Transverse colon (tissue), 4 donors: ENCODE measurements at places on chromosomes 3 and 15. TPM values are rescaled to one million over a fixed set of nuclear protein-coding genes. Genes with fewer than 3 reads are reported as not detected.

TRIM42 gene
- total RNA-seq, result not detected

SLC28A2 gene
- total RNA-seq, result 11.1 TPM

LDHAL6B gene
- total RNA-seq, result not detected

C3orf38 gene
- total RNA-seq, result 17.2 TPM

KLHL40 gene
- not detected for total RNA-seq

TIGIT gene
- total RNA-seq, result 5.4 TPM

TMEM207 gene
- not detected for total RNA-seq

STRA6 gene
- not detected for total RNA-seq

DNA sequence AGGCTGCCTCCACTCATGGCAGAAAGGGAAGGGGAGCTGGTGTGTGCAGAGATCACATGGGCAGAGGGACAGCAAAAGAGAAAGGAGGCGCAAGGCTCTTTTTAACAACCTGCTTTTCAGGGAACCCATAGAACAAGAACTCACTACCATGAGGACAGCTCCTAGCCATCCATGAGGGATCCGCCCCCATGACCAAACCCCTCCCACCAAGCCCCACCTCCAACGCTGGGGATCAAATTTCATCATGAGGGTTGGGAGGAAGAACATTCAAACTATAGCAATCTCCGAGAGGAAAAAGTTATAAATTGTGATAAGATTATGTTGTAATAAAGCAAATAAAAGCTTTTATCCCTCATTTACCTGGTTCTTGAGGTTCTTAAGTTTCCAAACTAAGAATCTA is 84.7 kb upstream of the LMCD1 start:
- no peaks in the 10 kb centered on the region for H3K36me3 ChIP-seq
- peak overlapping the region; percentile 5 for H3K4me3 ChIP-seq
- H3K27ac ChIP-seq, result no peak overlapping the region
- DNase-seq, result peak; percentile 37
- H3K27me3 ChIP-seq, result no peaks in the 10 kb centered on the region

DNA sequence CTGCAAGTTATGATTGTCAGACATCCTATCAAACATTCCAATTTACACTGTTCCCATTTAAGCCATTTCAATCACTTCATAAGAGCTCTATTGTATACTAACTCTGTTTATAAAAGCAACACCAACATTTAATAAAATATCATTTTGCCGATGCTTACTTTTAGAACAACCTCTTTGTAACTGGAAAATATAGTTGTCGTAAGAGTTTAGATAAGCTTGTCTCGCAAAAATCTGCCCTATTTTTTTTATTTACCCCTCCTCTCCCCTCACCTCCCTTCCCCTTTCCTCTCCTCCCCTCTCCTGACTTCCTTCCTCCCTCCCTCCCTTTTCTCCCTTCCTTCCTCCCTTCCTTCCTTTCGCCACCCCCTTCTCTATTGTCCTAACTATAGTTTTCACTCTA is 105.7 kb upstream of the PEX5L start:
- DNase-seq, result no peak
- no peak overlapping the region for H3K27ac ChIP-seq
- H3K36me3 ChIP-seq, result no peaks in the 10 kb centered on the region

GRCh38 chr15:31325595-31326155 is 960 bp upstream of the KLF13 start:
- H3K4me1 ChIP-seq, result peaks cover 26% of the 10 kb centered on the region
- no peaks in the 10 kb centered on the region for H3K27me3 ChIP-seq
- DNase-seq, result peak; percentile 77
- H3K36me3 ChIP-seq, result no peaks in the 10 kb centered on the region
- H3K27ac ChIP-seq, result peak overlapping the region; percentile 99

DNA sequence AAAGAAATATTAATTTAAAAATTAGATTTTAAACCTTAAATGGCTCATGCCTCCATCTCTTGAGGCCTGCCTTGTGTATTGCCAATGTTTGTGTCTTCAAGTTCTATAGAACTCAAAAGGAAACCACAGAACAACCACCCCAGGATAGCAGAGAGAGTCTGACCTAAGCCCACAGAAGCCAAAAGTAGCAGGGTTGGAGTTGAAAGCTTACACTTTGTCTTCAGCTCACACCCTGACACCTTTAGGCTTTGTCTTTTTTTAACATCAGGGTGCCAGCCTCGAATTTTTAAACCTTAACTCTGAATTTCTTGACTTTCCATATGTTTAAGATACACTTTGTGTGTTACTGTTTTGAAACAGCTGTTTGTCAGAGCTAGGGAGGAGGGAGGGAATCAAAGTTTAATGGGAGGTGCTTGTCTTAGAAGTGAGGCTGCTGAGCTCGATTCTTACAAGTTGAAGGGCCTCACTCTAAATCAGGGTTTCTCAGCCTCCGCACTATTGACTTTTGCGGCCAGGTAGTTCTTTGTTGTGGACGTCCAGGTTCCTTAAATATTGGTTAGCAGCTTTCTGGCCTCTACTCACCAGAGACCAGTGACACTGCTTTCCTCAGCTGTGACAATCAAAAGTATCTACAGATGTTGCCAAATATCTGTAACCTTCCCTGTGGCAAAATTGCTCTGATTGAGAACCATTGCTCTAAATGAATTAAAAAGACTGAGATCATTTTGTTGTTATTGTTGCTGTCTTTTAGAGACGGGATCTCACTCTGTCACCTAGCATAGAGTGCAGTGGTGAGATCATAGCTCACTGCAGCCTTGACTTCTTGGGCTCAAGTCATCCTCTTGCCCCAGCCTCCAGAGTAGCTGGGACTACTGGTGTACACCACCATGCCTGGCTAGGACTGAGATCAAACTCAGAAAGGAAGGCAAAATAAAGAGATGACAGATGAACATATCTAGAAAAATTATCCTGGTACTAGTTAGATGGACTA is 139.2 kb upstream of the EOMES start:
- H3K27me3 ChIP-seq, result no peaks in the 10 kb centered on the region
- no peaks in the 10 kb centered on the region for H3K36me3 ChIP-seq
- no peak overlapping the region for H3K27ac ChIP-seq
- H3K4me3 ChIP-seq, result no peak overlapping the region
- DNase-seq, result no peak

DNA sequence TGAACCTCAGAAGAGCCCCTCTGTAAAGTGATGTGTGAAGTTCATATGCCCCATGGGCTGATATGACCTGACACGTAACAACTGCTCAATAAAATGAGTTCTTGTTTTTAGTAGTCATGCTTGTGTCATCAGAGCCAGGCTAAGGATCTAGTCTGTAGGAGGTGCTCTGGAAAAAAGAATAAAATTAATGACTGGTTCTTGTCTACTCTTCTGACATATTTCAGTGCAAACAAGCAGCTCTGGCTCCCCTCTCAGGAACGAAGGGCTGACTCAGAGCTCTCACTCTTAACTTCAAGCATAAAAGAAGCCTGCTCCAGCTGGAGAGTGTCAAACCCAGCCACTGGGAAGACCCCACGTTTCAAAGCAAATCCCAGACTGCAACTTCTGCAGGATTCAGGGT is 77.0 kb downstream of the LRIG1 start:
- no peaks in the 10 kb centered on the region for H3K27me3 ChIP-seq
- no peak for DNase-seq
- peak overlapping the region; percentile 87 for H3K27ac ChIP-seq
- H3K36me3 ChIP-seq, result no peaks in the 10 kb centered on the region

GRCh38 chr15:41256577-41257038 is 25.5 kb downstream of the CHP1 start:
- H3K4me1 ChIP-seq, result no peaks in the 10 kb centered on the region
- H3K27me3 ChIP-seq, result no peaks in the 10 kb centered on the region
- peak overlapping the region; percentile 31 for H3K27ac ChIP-seq
- no peak overlapping the region for H3K4me3 ChIP-seq
- H3K36me3 ChIP-seq, result no peaks in the 10 kb centered on the region

- H3K4me3 ChIP-seq, result no peak overlapping the region
- H3K27ac ChIP-seq, result no peak overlapping the region
- H3K4me1 ChIP-seq, result no peaks in the 10 kb centered on the region
- no peak for DNase-seq
- H3K27me3 ChIP-seq, result no peaks in the 10 kb centered on the region
- no peaks in the 10 kb centered on the region for H3K36me3 ChIP-seq
These were observed 41.0 kb downstream of the SLCO2A1 start for GRCh38 chr3:133988631-133989161.

GRCh38 chr15:75985971-75986370 is 26.3 kb downstream of the NRG4 start:
- H3K27ac ChIP-seq, result no peak overlapping the region
- H3K4me1 ChIP-seq, result no peaks in the 10 kb centered on the region
- H3K27me3 ChIP-seq, result no peaks in the 10 kb centered on the region
- no peak overlapping the region for H3K4me3 ChIP-seq
- no peaks in the 10 kb centered on the region for H3K36me3 ChIP-seq
- no peak for DNase-seq

- no peaks in the 10 kb centered on the region for H3K27me3 ChIP-seq
- H3K36me3 ChIP-seq, result no peaks in the 10 kb centered on the region
- no peak overlapping the region for H3K4me3 ChIP-seq
- no peak overlapping the region for H3K27ac ChIP-seq
These were observed 108.2 kb upstream of the CHRM5 start for GRCh38 chr15:33859992-33860545.

- H3K27ac ChIP-seq, result no peak overlapping the region
- no peak for DNase-seq
- no peaks in the 10 kb centered on the region for H3K36me3 ChIP-seq
These were observed 3.3 kb upstream of the GLB1 start for GRCh38 chr3:33100229-33100628.

DNA sequence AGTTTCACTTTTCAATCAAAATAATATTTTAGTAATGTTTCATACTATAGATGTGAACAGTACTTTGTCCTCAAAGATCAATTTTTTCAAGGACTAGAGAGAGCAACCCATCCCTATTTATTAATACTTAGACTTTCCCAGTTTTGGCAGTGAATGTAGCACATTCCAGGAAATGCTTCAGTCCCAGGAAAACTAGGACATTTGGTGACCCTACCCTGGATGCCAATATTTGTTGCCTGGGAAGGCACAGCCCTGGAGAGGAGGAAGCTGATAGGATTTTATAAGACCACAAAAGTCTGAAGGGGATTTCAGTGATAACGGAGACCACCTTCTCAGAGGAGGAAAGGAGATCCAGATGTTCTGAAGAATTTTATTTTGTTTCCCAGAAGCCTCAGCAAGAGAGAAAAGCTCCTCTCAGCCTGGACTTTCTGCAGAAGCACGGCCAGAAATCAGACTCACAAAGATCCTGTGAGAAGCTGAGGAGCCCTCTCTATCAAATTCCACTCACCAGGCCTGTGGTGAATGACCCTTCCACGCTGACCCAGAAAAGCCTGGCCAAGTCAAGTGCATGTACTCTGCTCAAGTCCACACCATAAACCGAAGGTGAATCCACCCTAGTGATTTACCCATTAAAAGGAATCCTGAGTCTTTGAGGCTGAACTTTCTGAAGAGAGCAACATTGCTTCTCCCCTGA is 87.7 kb upstream of the ABHD17C start:
- H3K27me3 ChIP-seq, result no peaks in the 10 kb centered on the region
- peak overlapping the region; percentile 29 for H3K27ac ChIP-seq
- no peak for DNase-seq
- H3K36me3 ChIP-seq, result no peaks in the 10 kb centered on the region
- no peak overlapping the region for H3K4me3 ChIP-seq
- no peaks in the 10 kb centered on the region for H3K4me1 ChIP-seq

DNA sequence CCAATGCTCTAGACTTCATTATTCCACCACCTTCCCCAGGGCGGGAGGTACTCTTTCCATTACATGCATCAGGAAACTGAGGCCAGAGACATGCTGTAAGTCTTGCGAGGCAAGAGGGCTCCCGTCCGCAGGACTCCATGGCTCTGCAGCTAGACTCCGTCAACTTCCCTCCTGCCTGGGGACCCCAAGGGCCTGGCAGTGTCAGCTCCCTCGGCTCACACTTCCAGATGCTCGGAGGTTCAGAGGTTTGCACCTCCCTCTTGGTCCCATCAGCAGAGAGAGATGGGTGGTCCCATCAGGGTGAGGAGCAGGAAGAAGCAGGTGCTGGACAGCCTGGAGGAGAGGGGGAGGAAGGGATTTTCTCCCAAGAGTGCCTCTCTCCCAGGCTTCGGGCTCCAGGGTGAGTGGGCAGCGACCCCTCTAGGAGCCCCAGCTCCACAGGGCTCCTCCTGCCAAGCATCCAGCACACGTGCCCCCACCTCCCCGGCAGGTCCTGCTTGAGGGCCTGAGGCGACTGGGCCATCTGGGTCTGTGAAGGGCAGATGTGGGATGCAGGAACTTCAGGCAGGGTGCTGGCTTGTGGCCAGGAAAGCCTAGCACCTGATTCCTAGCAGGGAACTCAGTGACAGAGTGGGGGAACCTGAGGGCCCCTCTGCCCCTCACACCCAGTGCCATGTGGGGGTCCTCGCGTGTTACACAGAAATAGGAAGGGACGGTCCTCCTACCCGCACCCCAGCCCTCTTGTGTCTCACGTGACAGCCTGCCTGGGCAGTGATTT is 9.3 kb downstream of the PAK6 start:
- no peak overlapping the region for H3K27ac ChIP-seq
- peaks cover 14% of the 10 kb centered on the region for H3K27me3 ChIP-seq
- no peak overlapping the region for H3K4me3 ChIP-seq
- H3K4me1 ChIP-seq, result peaks cover 12% of the 10 kb centered on the region

DNA sequence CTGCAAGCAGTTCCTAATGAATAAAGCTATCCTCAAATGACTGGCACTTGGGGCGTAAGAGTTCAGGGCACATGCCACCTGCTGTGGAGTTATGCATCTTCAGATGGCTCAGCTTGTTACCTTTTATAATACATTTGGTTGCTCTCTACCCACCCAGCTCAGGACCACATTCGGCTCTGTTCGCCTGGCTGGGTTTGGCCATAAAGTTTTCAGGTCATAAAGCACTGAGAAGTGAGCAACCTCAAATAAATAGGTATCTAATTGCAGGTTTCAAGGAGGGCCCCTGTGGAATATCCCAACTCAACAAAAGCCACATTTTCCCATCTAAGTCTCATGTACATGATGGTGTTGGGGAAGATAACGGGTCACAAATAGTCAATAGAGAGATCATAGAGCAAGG is 727.3 kb downstream of the GRM7 start:
- no peaks in the 10 kb centered on the region for H3K4me1 ChIP-seq
- no peak for DNase-seq
- no peak overlapping the region for H3K27ac ChIP-seq
- H3K36me3 ChIP-seq, result no peaks in the 10 kb centered on the region

GRCh38 chr15:58324533-58324932 is 107.3 kb upstream of the LIPC start:
- DNase-seq, result no peak
- H3K27ac ChIP-seq, result no peak overlapping the region
- no peaks in the 10 kb centered on the region for H3K27me3 ChIP-seq
- no peaks in the 10 kb centered on the region for H3K4me1 ChIP-seq
- H3K36me3 ChIP-seq, result no peaks in the 10 kb centered on the region

DNA sequence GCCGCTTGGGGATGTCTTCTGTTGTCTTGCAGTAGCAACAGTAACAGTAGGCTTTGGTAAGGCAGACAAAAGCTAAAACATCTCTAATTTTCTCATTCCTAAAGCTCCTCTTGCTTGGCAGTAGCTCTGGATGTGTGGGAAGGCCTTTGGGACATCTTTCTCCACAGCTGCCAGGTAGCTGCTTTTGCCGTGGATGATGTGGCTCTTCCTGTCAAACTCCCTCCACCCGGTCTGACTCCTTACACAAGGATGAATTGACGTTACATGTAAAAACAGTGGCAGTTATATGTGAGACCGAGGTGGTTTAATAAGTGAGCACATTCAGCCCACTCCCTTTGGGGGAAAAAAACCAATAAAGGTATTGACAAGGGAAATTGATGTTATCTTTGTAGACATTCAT is 309.1 kb downstream of the TUSC7 start:
- H3K27me3 ChIP-seq, result peaks cover 5% of the 10 kb centered on the region
- no peaks in the 10 kb centered on the region for H3K4me1 ChIP-seq
- no peak overlapping the region for H3K27ac ChIP-seq
- no peaks in the 10 kb centered on the region for H3K36me3 ChIP-seq
- no peak for DNase-seq
